ENCODE measurements at places on chromosomes 11 and 22. TPM values are rescaled to one million over a fixed set of nuclear protein-coding genes. Genes with fewer than 3 reads are reported as not detected.

The OR8G5 gene
- not detected for polyA plus RNA-seq

The CEP126 gene
- 2.6 TPM for polyA plus RNA-seq

GRCh38 chr11:36002196-36002595 lies 58.3 kb downstream of the LDLRAD3 start:
- no peak for DNase-seq

The RAG2 gene
- polyA plus RNA-seq, result not detected

- no peak for DNase-seq
These were observed 43.4 kb downstream of the PARVG start for GRCh38 chr22:44224166-44224565.

- DNase-seq, result no peak
These were observed 359.3 kb downstream of the TENM4 start for GRCh38 chr11:79081471-79082031.

- no peak for DNase-seq
These were observed 109.6 kb downstream of the USP35 start for GRCh38 chr11:78298291-78298771.

The GGTLC2 gene
- polyA plus RNA-seq, result not detected

DNA sequence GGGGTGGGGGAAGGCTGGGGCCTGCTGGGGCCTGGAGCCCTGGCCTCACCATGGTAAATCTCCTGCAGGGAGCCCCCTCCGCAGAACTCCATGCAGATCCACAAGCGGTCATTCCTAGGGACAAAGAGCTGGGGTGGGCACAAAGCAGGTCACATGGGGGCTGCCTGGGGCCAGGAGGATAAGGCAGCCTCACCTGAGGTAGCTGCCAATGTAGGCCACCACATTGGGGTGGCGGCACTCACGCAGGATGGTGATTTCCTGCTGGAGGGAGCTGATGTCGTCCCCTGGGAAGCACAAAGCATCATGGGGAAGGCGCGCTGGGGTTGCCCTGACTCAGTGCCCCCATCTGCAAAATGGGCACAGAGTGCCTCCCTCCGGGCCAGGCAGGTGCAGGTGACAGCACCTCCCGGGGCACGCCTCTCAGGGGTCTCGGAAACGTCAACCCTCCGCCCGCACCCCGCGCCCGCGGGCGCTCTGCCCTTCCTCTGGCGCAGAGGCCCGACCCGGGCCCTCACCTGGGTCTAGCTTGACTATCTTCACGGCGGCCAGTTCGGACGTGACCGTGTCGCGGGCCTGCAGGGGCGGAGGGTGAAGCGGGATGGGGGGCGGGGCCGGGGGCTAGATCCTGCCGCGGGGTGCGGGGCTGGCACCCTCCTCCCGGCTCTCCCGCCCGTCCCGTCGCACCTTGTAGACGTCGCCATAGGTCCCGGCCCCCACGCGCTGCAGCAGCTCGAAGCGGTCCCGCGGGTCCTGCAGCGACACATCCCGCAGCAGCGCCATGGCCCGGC lies 450 bp downstream of the MAP4K2 start:
- no peak for DNase-seq
